ENCODE measurements at places on chromosomes 3 and 15.
A peak's percentile ranks its signal among the peaks of the same experiment; 100 is the strongest.

DNA sequence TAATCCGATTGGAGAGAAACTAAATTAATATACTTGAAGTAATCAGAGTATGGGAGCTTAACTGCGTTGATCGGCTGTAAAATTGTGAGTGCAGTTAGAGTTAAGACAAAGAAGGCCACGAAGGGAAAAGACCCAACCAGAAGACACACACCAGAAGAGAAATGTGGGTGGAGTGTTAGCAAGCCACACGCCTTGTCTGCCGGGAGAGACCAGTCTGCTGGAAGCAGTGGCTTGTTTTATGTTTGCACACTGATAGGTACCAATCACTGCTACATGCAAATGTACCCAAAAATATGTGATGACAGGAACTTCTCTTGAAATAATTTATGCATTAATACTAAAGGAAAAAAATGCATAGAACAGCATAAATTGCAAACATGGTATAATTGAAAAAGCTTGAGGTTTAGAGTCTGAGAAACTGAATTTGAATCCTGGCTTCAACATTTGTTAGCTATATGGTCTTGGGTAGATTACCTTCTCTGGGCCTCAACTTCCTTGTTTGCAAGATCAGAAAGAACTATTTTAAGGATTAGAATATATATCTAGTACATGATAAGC is 23.1 kb downstream of the EEFSEC start:
- DNase-seq = no peak

- DNase-seq = no peak
Measured at GRCh38 chr3:5260992-5261501, 73.5 kb downstream of the EDEM1 start.

GRCh38 chr3:158093526-158093925 is 12.7 kb downstream of the SHOX2 start:
- DNase-seq = no peak

DNA sequence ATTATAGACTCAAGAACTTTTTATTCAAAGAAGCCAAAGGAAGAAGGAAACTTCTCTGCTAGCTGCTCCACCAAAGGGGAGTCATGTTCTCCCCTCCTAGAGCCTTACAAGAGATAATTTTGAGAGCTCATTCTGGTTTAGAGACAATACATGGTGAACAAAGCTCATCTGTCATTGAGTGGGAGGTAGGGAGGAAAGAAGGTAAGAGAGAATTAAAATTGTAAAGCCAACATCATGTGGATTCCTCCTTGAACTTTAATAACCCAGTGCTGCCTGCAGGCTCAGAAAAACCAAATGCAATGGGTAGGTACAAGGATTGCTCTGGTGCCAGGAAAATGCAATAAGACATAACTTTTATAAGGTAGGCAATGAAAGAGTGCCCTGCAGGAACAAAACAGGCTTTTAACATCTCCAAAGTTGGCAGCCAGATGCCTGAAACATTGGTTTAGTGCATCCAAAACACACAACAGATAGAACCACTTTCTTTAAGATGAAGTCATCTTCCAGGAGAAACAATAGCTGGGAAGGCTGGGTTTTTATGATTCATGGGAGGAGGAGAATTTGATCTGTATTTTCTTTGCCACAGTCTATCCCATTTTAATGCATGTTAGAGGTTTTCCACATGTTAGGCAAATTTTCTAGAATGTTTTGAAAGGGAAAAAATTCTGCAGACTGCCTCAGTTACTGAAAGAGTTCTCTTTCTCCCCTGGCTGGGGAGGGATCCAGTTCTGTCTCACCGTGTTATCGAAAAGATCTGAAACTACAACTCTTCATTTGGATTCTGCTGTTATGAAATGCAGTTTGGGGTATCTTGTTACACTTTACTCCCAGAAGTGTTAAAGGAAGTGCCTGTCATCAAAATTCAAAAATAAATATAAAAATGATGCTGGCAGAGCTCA is 11.3 kb upstream of the ARHGEF3 start:
- no peak for DNase-seq

GRCh38 chr15:94432279-94432678 is 200.9 kb downstream of the MCTP2 start:
- DNase-seq = no peak

- DNase-seq = no peak
Measured at GRCh38 chr3:36679384-36680200, 84.8 kb downstream of the DCLK3 start.

DNA sequence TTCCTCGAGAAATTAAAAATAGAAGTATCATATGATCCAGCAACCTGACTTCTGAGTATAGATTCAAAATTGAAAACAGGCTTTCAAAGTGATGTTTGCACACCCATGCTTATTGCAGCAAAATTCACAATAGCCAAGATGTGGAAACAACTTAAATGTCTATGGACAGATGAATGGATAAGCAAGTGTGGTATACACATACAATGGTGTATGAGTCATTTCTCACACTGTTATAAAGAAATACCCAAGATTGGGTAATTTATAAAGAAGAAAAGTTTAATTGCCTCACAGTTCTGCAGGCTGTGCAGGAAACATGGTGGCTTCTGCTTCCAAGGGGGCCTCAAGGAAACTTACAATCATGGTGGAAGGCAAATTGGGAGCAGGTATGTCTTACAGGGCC is 100.8 kb downstream of the KLF13 start:
- DNase-seq = no peak

GRCh38 chr15:99139276-99139675 is 34.4 kb downstream of the SYNM start:
- no peak for DNase-seq

- no peak for DNase-seq
Measured at GRCh38 chr3:63096248-63097058, 181.7 kb upstream of the SYNPR start.

DNA sequence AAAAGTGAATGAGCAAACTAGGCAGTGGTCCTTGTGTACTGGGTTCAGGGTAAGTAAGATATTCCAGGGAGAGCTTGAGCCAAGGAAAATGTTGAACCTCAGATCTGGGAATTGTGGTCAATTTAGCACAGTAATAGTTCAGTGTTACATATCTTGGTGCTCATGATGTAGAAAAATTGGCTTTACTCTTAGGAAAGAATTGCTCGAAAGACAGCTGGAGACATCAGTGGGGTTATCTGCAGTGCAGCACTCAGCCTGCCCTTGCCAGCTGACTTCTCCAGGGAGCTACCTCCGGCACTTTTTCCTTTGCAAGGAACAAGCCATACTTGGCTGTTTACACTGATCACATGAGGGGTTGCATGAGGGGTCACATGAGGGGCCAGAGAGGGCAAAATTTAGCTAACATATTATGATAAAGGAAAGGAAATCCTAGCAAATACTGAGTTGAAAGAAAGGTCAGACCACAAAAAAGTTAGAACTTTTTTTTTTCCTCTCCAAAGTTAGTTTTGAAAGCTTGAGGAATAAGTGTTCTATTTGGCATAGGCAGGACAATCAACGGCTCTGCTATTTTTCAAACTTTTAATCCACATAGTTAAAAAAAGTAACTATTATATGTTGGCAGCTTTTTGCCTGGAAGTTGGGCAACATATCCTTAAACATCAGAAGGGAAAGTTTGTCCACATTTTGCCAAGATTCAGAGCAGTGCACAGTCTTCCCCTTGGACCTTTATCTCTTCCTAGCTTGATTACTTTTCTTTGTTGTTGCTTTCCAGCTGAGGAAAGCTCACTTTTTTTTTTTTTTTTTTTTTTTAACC is 92.4 kb downstream of the COL6A6 start:
- DNase-seq = no peak

GRCh38 chr3:50316657-50317242 is 5.8 kb downstream of the HYAL2 start:
- DNase-seq = peak; percentile 52

- no peak for DNase-seq
Measured at GRCh38 chr15:58302832-58303231, 129.0 kb upstream of the LIPC start.

- no peak for DNase-seq
Measured at GRCh38 chr3:157305392-157305791, 131.3 kb upstream of the PTX3 start.

- no peak for DNase-seq
Measured at GRCh38 chr3:194537732-194538247, 51.0 kb upstream of the ATP13A3 start.

DNA sequence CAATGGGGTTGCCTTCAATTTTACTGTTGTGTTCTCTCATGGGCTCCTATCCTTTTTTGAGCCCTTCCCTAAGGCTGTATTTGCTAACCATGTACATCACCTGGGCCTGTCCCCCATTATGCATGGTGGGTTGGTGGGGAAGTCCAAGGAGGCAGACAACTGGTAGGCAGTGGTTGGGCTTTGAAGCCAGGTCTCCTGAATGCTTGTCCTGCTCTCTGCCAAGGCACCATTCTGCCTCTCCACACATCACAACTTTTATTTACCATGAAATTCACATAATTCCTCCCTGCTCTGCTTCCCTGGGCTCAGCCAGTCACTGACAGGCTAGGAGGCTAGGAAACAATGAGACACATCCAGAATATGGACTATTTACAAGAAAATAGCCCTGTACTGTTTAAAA is 41.0 kb upstream of the COPB2 start:
- no peak for DNase-seq

- DNase-seq = no peak
Measured at GRCh38 chr3:108437439-108437838, 73.0 kb downstream of the MYH15 start.

- no peak for DNase-seq
Measured at GRCh38 chr3:179731544-179731943, 78.7 kb downstream of the USP13 start.
